ENCODE measurements at places on chromosomes 16 and 17. TPM values are rescaled to one million over a fixed set of nuclear protein-coding genes. Genes with fewer than 3 reads are reported as not detected.

Gene ANKFN1
- 0.96 TPM for total RNA-seq

DNA sequence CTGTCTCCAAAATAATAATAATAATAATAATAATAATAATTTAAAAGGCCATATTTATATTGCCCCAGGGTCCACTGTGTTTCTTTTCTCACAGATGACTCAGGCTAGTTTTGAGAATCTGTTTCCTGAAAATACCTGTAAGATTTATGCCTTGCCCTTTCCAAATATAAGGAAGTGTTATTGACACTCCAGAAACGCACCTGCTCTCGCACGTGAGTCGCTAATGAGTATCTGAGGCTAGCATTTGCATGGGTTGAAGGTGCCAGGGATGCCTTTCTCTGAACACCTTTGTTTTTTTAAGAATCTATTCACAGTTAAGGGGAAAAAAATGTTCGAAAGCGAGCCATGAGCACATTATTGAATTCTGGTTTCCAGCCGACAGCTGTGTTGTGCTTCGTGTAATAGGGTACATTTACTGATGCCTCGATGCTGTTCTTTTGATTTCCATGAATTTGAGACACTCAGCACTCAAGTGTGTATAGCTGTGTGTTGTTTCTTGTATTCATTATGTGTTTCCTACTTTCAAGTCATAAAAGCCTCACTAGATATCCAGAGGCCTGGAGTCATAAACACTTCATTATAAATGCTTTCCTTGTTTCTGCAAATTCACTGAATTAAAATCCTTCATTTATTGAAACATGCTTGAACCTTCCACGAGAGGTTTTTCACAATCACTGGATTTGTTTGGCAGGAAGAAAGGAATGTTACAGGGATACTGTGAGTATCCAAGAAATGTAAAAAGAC lies 45.0 kb upstream of the NOL11 start:
- ATAC-seq, result no peak

DNA sequence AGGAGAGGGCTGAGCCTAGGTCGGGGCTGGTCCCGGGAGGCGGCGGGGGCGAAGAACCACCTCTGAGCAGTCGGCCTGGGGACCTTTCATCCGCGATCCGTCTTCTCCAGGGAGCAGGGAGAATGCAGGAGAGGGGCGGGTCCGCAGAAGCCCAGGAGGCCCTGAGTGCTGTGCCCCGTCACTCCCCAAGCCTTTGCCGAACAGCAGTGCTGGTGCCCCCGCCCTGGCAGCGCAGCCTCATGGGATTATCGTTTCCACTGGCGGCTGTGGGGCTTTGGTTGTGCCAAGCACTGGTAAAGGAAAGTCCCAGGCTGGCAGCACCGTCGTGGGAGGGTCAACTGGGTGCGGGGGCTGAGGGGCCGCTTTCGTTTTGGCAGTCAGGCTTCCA lies 631 bp downstream of the TBL3 start:
- no peak for ATAC-seq

DNA sequence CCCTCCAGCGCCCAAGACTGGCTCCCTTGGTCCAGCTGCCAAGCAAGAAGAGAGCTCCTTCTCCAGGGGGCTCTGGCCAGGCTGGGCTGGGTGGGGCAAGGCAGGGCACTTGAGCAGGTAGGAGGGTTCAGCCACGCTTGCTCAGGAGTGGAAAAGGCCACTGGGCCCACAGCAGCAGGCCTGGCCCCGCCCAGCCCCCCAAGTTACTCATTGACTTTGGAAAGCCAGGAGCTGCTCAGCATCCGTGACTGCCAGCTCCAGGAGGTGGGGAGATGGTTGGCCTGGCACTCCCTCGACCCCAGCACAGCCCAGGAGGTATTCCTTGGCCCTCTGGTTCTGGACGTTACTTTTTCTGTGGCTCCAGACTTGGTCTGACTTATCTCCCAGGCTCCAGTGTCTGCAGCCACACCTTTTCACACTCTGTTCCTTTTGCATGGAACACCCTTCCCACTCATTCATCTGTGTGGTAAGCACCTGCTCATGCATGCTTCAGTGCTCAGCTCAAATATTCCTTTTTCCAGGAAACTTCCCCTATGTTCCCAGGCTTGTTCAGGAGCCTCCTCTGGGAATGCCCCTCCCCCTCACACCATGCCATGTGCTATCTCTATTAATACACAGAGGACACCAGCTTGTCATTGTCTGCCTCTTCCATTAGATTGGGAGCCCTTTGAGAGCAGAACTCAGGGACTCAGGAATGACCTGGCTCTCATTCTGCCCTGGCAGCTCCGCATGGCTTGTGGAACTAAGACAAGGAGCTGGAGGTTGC lies at the start of gene CDH16:
Gene CDH16 (minus strand): TSS at position 83 of the 766 bp plus-strand sequence. CDS start 820 bp downstream, outside the sequence.
- no peak for ATAC-seq

GRCh38 chr17:48593126-48593829 lies at the start of gene HOXB5:
HOXB5 (minus strand) TSS chr17:48593779; CDS start chr17:48593682, 97 bp downstream.
- peak; percentile 17 for ATAC-seq

DNA sequence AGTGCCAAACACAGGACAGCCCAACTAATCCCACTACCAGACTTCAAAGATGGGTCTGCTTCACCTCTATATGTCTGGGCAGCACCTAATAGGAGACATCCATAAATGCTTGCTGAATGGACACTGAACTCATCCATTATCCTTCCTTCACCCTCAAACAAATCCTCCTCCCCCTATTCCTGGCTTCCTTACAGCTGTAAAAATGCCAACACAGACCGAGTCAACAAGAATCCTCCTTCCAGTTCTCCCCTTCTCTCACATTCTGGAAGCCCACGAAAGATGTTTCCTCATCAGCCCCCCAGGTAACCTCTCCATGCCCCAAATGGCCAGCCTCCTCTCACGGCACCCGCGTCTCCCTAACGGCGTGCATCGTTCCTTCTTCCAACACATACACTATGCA lies 12.3 kb downstream of the PELP1 start:
- ATAC-seq, result no peak

- no peak for ATAC-seq
Observed at GRCh38 chr17:61486135-61487120, 34.2 kb downstream of the TBX4 start.

GRCh38 chr17:39916918-39917317 lies 1.5 kb downstream of the GSDMB start:
- ATAC-seq, result no peak

DNA sequence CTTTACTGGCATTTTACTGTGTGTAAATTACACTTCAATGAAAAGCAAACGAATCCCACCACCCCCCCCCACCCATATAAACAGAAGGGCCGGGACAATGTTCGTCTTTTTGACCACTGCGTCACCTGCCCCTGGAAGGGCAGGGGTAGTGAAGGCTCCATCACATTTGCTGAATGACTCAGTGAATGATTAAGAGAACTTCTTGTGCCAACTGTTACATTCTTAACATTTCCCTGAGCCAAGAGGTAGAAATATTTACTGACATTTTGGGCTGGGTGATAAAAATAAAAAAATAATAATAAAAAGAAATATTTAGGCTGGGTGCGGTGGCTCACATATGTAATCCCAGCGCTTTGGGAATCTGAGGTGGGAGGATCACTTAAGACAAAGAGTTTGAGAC lies 24.1 kb downstream of the C16orf96 start:
- no peak for ATAC-seq

- ATAC-seq, result no peak
Observed at GRCh38 chr16:84593825-84594724, 23.8 kb downstream of the COTL1 start.

Gene EFCAB5
- not detected for total RNA-seq

DNA sequence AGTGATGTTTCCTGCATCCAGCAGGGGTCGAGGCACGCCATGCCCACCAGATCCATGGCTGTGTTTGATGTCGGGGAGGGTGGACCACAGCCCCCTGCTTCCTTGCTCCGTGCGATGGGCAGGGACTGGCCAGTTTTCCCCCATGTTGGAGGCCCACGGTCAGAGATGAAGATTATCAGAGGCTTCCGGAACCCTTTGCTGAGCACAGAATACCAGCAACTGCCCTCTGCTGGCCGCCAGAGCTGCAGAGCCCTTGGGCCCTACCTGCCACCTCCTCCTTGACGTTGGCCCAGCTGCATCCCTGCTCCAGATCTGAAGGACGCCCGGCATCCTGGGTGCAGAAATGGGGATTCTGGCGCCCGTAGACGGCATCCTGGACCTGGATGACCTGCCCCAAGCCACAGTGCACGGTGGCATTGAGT lies 23.7 kb upstream of the BCO1 start:
- ATAC-seq, result no peak

GRCh38 chr16:57132470-57132869 lies 40.1 kb downstream of the CPNE2 start:
- no peak for ATAC-seq

DNA sequence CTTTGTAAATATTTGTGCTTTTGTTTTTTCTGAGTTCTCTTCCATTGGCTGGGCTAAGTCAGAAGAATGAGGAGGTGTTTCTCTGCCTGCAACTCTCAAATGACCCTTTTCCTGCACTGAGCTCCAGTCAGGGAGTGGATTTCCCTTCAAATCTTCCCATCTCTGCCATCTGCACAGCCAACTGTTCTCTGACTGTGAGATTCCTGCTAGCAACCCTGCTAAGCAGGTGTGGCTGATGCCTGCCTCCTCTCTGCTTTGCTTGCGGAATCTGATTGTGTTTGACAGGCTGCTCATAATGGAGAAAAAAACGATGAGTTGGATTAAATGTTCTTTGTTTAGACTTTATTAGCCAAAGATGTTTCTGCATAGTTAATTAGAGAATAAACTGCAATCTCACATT lies 519.8 kb downstream of the TMEM114 start:
- ATAC-seq, result no peak

GRCh38 chr16:13885700-13886099 lies 34.3 kb upstream of the ERCC4 start:
- ATAC-seq, result no peak

Gene ARL5C
- total RNA-seq, result not detected

GRCh38 chr17:33373273-33373672 lies 80.2 kb upstream of the ASIC2 start:
- ATAC-seq, result no peak

Gene GSG1L
- total RNA-seq, result 1.0 TPM

DNA sequence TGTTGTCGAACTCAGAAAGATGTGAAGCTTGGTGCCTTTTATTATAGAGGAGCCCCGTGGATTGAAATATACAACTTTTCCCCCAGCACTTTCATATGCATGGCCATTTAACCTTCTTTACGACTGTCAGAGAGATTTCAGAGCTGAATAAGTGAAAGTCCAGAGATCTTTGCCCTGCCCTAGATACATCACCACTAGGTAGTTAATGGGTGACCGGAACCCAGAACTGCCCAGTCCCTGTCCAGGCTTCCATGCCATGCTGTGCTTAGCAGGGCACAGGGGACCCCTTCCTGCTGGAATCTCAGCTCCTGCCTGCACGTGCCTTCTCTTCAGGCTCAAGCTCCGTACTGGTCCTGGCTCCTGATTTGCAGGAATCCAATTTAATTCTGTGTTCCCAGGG lies 32.2 kb downstream of the SRL start:
- no peak for ATAC-seq

- ATAC-seq, result no peak
Observed at GRCh38 chr16:16908077-16908476, 529.1 kb downstream of the NPIPA7 start.

GRCh38 chr16:84478172-84478947 lies 26.1 kb downstream of the MEAK7 start:
- no peak for ATAC-seq

DNA sequence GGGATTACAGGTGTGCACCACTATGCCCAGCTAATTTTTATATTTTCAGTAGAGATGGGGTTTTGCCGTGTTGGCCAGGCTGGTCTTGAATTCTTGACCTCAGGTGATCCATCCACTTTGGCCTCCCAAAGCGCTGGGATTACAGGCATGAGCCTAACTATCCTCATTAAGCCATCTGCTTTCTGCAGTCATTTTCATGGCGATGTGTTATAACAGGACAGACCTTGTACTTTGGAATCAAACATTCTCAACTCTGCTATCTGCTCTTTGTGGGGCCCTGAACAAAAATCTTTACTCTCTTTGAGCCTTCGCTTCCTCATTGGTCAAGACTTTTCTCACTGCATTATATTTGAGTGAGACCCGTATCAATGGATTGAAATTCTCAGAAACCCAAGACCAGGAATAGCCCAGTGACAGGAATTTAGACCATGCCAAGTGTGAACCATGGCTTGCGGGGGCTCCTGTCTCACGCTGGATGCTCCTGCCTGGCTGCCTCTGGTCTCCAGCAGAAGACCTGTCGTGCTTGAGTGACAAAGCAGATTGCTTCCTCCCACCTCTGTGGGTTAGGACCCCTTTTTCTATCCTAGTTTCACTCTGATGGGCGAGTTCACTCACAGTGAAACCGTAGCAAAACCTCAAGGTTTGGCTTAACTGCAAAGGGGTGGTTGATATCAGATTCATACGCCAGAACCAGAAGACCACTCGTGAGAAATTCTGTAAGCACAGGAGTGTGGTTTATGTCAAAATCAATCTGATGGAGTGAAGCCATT lies 519.1 kb downstream of the MAF start:
- ATAC-seq, result no peak

- ATAC-seq, result no peak
Observed at GRCh38 chr16:70512456-70512855, 10.9 kb downstream of the COG4 start.

Gene ZFP90
- 24.9 TPM for total RNA-seq

Gene SERPINF2
- total RNA-seq, result 2.0 TPM

Gene SPECC1
- 31.6 TPM for total RNA-seq

GRCh38 chr16:85568519-85568918 lies 44.6 kb upstream of the GSE1 start:
- ATAC-seq, result peak; percentile 60

GRCh38 chr16:49055291-49055690 lies 226.3 kb downstream of the CBLN1 start:
- ATAC-seq, result no peak

DNA sequence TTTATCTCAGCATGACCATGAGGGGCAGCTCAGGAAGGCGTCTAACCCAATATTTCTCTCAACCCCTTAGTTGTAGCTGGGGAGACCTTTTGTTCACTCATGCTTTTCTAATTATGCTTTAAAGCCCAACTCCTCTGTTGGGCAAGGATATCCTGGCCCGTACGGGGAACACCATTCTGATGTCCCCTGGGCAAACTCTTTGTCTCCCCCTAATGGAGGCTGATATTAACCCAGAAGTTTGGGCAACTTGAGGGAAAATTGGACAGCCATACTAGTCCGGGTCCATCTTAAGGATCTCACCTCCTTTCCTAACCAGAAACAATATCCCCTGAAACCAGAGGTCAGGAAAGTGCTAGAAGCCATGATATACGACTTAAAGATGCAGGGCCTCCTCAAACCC lies 143.7 kb upstream of the COX10 start:
- ATAC-seq, result no peak

GRCh38 chr16:69865701-69866100 lies 85.4 kb upstream of the CLEC18A start:
- ATAC-seq, result no peak

DNA sequence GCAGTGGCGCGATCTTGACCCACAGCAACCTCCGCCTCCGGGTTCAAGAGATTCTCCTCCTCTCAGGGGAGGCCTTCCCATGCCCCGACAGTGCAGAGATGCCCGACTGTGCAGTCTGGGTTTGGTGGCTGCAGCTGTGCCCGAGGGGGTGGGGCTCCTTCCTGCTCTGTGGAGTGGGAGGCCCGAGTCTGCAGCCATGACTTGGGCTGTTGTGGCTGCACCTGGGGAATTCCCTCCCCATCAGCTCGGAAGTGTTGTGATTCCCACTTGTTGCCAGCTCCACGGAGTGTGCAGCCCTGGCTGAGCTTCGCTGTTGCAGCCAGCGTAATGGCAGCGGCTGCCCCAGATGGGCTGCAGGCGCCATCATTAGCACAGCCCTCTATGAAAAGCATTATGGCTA lies 66.4 kb upstream of the SMIM36 start:
- ATAC-seq, result no peak
